GM12878 (cell line): ENCODE measurements at places on chromosomes 1 and 21. TPM values are rescaled to one million over a fixed set of nuclear protein-coding genes. Genes with fewer than 3 reads are reported as not detected.

HMCN1 gene
- 0.03 TPM in 1 of 2 replicates, not detected in the other for total RNA-seq

- no peak for DNase-seq
Observed at GRCh38 chr1:46526691-46527291, 24.7 kb downstream of the KNCN start.

GRCh38 chr1:9680091-9680490, 28.6 kb downstream of the PIK3CD start:
- DNase-seq, result no peak

DNA sequence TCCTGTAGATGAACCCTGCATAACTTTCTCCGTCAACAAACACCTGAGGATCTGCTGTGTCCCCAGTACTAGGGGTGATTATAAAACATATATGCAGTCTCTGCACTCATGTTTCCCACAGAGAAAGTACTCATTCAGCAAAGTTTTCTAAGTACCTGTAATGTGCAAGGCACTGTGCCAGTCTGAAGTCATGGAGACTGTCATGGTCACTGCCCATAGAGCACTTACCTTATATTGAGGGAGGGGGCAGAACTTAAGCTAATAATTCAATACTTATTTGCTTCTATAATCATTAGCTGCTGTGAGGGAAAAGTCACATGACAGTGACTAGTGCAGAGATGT, 41.2 kb downstream of the MAP3K21 start:
- DNase-seq, result no peak

DNA sequence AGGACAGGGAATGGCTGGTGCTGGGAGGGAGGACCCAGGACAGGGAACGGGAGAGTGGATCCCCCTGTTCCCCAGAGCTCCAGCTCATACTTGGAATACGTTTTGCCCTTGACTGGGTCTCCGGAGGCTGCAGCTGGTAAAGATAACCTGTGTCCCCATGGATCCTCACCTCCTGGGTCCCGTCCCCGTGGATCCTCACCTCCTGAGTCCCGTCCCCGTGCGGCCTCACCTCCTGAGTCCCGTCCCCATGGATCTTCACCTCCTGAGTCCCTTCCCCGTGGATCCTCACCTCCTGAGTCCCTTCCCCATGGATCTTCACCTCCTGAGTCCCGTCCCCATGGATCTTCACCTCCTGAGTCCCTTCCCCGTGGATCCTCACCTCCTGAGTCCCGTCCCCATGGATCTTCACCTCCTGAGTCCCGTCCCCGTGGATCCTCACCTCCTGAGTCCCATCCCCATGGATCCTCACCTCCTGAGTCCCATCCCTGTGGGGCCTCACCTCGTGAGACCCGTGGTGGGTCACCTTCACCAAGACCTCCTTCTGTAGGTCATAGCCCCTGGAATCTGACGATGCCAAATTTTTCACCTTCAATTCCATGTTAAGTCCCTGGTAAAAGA, 61.4 kb downstream of the SCCPDH start:
- DNase-seq, result no peak

DNA sequence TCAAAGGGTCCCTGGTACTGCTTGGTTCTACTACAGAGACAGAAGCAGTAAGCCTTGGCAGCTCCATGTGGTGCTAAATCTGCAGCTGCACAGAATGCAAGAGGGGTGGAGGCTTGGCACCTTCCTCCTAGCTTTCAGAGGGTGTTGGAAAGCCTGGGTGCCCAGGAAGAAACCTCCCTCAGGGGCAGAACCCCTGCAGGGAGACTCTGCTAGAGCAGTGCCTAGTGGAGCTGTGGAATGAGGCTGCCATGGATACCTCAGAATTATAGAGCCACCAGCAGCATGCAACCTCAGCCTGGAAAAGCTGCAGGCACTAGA, 76.2 kb upstream of the TLR5 start:
- DNase-seq, result no peak
